ENCODE measurements at places on chromosomes 12 and 14.

- DNase-seq, result no peak
Measured at GRCh38 chr12:121452340-121452984, 52.5 kb downstream of the RNF34 start.

GRCh38 chr14:52051871-52052270 lies 17.0 kb downstream of the NID2 start:
- no peak for DNase-seq

DNA sequence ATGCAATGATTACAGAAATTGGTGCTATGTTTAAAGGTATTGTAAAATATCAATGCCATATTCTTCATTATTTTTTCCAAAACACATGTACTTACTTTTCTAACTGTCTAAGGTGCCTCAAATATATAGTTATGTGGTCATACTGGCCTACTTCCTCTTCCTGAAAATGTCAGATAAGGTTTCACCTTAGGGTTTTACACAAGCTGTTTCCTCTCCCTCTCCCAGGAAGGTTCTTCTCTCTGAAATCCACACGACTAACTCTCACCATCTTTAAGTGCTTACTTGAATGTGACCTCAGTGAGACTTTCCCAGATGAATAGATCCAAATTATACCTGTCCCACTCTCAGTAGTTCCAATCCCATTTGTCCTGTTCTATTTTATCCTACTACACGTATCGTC lies 11.6 kb upstream of the CLEC4D start:
- DNase-seq, result no peak

DNA sequence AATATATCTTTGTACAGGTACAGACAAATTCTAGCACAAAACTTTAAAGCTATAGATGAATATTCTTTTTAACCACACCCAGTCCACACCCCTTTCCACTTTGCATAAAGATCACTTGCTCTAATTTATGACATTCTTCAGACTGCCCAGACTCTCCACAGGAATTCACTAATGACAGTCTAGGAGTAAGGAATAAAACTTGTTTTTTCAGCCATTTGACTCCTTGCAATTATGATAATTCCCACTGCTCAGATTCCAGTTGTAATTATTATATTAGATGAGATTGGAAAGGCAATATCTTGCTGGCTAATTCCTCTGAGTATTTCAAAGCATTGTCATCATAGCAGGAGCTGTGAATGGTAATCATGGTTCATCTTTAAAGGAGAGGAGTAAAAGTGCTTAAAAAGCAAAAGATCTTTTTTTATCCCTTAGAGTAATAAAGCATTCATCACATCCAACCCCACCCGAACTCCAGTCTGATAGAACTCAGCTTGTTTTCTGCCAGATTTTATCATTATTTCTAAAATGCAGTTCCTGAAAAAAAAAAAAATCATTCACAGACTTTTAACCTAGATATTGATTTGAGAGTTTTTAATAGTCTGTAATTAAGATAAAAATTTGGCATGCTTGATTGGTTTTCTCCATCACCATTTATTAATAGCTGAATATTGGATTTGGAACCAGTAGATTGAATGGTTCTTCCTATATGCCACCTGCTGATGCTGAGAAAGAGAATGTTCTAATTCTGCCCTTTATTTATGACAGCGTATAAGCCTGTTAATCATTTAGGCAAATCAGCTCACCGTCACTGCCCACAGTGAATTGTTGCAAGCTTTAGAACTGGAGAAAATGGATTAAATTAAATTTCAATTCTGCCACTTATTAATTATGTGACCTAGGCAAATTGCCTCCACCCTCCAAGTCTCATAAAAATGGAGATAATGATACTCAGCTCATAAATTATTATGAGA lies 93.9 kb upstream of the RASSF8 start:
- DNase-seq, result no peak

- DNase-seq, result no peak
Measured at GRCh38 chr14:35932659-35933159, 106.6 kb downstream of the BRMS1L start.

GRCh38 chr12:53061404-53062010 lies 11.6 kb downstream of the TNS2 start:
- no peak for DNase-seq

DNA sequence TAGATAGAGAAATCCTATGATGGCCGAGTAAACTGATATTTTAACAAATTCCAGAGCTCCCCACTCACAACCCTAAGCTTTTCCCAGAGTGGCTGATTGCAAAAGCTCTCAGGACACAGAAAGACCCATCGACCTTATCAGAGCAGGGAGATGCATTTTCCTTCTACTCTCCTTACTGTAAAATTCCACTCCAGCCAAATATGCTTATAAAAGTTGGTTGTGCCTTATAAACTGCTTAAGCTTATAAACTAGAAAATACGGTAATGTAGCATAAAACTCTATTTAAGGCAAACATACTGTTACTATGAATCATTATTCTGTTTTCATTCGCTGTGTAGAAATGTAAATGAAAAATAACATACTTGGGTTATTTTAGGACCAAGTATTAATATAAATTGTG lies 41.6 kb upstream of the TRHDE start:
- no peak for DNase-seq

GRCh38 chr14:63659726-63660125 lies 18.1 kb upstream of the WDR89 start:
- no peak for DNase-seq

GRCh38 chr14:71202881-71203280 lies 295.6 kb downstream of the PCNX1 start:
- DNase-seq, result no peak

DNA sequence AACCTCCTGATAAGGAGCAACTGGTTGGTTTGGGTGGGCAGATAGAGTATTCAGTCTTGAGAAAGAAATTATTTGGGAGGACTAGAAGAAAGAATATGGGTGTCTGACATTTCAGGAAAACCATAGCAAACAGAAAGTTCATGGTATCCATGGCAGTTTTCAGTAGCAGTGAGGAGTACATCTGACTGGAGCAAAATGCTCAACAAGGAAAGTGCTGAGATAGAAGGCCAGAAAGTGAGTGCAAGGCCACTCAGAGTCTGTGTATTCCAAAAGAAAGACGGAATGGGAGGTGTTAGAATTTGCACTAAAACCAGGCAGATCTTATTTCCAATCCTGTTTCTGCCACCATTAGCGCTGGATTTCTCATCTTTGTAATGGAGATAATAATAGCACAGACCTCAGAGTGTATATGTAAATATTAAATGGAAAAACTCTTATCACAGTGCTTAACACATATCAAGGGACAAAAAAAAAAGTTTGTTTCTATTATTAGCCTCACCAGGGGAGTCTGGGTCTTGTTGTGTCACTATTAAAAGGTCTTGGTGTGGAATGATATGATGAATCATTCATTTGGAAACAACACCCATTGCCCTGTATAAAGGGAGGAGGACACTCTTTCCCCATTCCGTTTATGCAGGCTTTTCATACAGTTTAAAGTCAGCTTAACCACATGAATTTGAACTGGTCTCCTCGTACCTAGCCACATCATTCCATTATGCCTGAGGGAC lies 349.8 kb downstream of the IPO8 start:
- no peak for DNase-seq

GRCh38 chr14:21964180-21964579 lies 290.6 kb upstream of the OR4E1 start:
- DNase-seq, result no peak

- DNase-seq, result no peak
Measured at GRCh38 chr14:24253936-24254335, 9.0 kb downstream of the TGM1 start.

GRCh38 chr12:121783766-121784165 lies 9.7 kb downstream of the RHOF start:
- no peak for DNase-seq

GRCh38 chr12:92695056-92695455 lies 7.7 kb upstream of the PLEKHG7 start:
- DNase-seq, result no peak

GRCh38 chr14:69354383-69355153 lies 43.5 kb downstream of the ERH start:
- peak; percentile 7 for DNase-seq

Data from stimulated activated CD4-positive, alpha-beta T cell treated with anti-CD3 and anti-CD28 coated beads, TNF-alpha, amount 100 ng/mL, for 1 hour (primary cell).